ENCODE measurements at places on chromosomes 1 and 21.

DNA sequence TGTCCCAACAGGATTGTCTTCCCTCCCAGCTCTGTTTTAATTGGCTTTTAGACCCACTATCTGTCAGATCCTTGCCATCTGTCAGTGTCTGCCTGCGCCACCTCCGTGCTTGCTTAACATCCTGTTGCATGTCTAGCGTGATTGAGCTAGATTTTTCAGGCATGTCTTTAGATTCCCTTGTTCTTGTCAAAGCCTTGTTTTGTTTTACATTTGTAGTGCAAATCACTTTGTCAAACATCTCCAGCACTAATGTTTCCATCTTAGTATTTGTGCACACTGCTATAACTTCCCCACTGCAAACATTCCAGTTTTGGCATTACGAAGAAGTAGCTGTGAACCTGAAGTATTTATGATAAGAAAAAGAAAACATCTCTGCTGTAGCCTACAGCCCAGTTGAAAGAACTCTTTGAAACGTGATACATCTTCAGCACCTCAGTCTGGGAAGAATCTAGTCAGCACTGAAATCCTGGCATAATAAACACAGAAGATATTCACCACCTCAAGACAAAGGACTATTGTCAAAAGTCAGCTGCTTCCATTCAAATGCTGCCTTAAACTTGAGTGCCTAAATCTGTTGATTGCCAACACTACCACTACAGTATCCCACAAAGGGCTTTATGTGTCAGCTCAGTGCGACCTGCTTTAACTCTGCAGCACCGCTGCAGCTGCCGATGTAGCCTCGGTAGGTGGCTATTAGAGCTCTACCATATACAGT is 105.0 kb downstream of the FNBP1L start:
- peak; percentile 60 for DNase-seq

- peak; percentile 80 for DNase-seq
Measured at GRCh38 chr1:27192039-27192529, 37.2 kb upstream of the SLC9A1 start.

- DNase-seq = no peak
Measured at GRCh38 chr1:15104768-15105167, 48.8 kb upstream of the TMEM51 start.

DNA sequence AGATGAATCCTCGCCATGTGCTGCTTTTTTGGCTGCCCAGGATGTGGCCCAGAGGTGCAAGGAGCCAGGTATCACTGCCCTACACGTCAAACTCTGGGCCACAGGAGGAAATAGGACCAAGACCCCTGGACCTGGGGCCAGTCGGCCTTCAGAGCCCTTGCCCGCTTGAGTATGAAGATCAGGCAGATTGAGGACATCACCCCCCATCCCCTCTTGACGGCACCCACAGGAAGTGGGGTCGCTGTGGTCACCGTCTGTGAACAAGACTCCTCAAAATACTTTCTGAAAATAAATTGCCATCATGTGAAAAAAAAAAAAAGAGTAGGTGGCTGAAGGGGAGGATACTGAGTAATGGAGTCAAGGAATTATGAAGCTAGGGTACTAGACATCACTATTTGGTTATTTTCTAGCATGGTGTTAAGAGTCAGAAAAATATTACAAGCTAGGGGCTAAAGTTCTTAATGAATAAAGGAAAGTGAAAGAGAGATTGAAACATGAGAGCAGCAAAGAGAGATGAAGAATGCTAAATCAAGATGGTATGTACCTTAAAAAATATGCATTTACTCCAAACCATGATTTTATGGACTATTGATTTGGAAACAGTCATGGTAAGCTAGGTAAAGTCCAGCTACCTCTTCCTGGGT is 84.9 kb downstream of the CLEC20A start:
- DNase-seq = no peak

DNA sequence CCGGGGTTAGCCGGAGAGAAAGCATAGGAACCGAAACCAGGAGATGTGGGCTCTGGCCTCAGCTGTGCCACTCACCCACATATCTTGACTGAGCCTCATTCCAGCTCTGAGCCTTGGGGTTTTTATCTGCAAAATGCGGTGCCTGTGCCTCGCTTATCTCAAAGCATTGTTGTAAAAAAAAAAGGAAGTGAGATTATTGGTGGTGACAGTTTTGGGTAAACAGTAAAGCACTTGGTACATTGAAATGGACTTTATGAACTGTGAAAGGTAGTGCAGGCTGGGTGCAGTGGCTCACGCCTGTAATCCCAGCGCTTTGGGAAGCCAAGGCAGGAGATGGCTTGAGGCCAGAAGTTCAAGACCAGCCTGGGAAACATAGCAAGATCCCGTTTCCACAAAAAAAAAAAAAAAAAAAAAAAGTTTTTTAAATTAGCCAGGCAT is 3.8 kb downstream of the PTAFR start:
- no peak for DNase-seq

- peak; percentile 37 for DNase-seq
Measured at GRCh38 chr1:3898994-3899753, 898 bp downstream of the C1orf174 start.

- DNase-seq = no peak
Measured at GRCh38 chr1:239765163-239765562, 326.5 kb upstream of the FMN2 start.

DNA sequence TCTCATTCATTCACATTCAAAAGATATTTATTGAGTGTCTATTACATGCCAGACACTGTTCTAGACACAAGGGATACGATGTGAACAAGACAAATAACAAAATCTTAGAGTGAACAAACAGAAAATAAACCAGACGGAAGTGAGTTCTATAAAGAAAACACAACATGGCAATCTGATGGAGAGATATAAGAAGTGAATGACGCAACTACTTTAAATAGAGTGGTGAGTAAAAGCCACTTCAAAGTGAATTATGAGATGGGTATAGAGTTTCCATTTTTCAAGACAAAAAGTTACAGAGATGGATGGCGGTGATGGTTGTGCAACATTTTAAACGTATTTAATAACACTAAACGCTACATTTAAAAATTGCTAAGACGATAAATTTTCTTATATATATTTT is 75.4 kb downstream of the CEP170 start:
- DNase-seq = no peak

DNA sequence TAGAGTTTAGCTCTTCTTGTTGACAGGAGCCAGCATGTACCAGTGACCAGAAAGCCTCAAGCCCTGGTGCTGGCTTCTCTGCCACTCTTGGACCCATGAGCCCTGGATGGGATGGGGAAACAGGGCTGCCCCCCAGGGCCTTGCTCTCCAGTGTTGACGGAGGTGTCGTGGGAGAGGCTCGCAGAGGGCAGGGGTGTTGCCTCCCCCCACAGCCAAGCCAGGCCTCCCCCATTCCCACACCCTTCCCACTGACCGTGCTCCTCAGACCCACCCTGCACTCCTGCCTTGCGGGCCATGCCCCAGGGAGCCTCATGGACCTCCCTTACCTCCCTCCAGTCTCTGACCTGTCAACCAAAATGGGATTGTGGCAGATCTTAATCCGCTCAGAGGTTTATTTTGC is 123.8 kb upstream of the COL6A1 start:
- DNase-seq = no peak

DNA sequence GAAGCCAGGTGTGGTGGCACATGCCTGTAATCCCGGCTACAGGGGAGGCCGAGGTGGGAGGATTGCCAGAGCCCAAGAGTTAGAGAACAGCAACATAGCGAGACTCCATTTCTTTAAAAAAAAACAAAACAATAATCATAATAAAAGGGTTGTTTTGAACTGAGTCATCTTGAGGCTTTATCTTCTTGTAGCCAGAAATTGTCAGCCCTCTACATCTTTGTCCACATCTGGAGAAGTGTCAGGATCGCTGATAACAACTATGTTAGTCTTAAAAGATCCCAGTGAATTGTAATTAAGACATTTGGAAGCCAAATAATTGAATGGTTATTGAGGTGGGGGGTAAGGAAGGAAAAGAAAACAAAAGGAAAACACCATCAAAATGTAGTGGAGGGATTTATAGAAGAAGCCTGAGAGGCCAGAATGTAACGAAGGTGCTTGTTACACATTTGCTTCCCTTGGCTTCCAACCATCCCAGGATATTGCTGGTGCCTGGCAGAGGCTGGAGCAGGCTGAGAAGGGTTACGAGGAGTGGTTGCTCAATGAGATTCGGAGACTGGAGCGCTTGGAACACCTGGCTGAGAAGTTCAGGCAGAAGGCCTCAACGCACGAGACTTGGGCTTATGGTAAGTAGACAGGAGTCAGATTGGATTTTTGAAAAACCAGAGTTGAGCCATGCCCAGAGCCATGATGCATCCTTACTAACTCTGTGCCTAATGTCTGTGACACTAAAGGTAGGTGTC is 52.5 kb upstream of the MTR start:
- no peak for DNase-seq

DNA sequence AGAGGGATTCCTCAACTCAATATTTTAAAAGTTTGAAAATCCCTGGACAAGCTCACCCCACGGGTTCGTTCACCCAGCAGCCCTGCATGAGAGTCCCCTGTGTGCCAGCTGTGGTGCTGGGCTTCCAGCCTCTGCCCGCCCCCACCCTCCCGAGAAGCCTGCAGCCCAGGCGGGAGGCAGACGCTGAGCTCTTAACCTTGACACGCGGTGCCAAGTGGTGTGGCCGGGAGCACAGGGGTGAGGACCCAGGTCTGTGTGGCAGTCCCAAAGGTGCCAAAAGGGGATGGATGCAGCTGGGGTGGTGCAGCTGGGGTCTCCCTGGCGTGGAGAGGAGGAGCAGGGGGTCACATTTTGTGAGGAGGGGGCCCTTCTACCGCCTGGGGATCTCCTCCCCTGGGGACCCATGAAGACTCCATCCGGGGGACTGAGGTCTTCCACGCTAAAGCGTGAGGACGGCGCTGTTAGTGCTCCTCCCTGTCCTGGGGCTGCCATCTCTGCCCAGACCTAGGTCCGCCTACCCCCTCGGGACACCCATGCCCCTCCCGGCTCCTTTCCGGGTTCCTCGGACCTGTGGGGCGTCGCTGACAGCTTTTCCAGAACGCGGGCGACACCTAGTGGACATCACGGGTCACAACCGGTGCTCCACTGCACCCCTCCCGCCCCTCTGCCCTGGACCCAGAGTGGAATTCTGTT is 12.9 kb downstream of the PLA2G2F start:
- peak; percentile 75 for DNase-seq

- DNase-seq = no peak
Measured at GRCh38 chr1:97685360-97685759, 235.5 kb downstream of the DPYD start.

- DNase-seq = no peak
Measured at GRCh38 chr21:44758781-44759627, 42.6 kb downstream of the UBE2G2 start.

DNA sequence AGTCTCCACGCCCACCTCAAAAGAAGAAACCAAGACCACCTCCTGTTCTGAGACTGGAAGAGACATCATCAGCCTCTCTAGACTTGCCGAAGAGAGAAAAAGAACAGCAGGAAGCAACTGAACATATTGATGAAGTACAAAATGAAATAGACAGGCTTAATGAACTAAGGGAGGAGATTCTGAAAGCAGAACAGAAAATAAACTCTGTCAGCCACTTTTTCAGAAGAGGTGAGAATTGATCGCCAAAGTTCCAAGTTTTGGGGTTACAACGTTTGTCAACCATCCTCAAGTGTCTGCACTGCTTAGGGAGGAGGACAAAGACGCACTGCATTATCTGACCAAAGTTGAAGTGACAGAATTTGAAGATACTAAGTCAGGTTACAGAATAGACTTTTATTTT is 45.6 kb downstream of the ABL2 start:
- no peak for DNase-seq

- no peak for DNase-seq
Measured at GRCh38 chr1:101059945-101060542, 34.5 kb upstream of the DPH5 start.

DNA sequence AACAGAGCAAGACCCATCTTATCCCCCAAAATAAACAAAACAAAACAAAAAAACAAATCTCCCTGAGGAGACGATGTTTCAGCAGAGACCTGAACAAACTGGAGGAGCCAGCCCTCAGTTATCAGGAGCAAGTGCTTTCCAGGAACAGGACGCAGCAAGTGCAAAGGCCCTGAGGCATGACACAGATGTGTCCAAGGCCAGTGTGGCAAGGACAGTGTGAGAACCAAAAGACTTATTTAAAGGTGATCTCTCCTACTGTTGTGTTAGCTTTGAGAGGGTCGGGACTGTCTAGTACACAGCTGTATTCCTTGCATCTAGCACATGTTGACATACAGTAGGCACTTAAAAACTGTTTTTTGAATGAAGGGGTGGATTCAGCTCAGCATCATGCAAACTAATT is 48.0 kb downstream of the FOXD2 start:
- DNase-seq = no peak

DNA sequence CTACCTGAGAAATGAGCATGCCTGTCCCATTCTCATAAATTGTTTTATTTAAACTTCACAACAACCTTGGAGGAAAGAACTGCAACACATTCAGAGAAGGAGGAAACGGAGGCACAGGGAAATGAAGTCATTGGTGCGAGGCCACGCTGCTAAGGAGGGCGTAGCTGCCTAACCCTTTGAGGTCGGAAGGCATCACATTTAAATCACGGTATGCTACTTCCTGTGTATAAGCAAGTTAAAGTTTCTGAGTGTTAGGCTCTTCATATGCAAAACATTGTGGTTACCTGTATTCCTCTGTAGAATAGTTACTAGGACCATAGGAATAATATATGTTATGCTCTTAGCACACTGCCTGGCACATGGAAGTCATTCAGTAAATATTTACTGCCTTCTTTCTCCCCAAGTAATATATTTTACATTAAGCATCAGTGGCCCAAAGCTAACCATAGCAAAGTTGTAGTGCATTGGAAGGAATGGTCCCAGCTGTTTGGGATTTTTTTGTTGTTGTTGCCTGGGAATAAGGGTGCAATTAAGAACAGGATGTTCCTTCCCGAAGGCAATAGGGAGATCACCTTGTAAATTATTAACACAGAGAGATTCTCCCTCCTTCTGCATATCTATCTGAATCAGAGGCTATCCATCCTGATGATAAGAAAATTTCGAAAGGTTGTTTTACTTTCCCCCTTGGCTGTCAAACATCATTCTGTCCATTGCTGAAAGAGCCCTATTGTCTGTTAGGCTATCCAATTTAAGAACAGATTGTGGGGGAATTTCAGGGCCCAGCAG is 192.2 kb upstream of the C8B start:
- DNase-seq = no peak

DNA sequence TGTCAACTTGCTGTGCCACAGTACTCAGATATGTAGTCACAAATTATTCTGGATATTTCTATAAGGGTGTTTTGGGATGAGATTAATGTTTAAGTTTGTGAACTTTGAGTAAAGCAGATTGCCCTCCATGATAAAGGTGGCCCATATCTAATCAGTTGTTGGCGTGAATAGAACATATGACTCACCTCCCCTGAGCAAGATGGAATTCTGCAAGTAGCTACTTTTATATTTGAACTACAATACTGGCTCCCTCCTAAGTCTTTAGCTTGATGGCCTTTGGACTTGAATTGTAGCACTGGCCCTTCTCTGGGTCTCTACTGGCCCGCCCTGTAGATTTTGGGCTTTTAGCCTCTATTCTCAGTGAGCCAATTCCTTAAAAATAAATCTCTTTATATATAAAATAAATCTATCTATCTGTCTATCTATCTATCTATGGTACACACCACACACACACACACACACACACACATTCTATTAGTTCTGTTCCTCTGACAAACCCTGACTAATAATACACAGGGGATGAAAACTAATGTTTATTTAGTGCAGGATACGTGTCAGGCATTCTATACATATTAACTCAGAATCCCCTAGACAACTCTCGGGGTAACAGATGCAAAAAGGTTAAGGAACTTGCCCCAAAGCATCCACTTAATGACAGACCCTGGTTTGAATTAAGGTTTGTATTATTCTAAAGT is 37.9 kb upstream of the PDC start:
- DNase-seq = no peak

Data from SW480 (cell line).